ENCODE measurements at places on chromosomes 5 and 9.

GRCh38 chr5:166354332-166354731, 1937.1 kb upstream of the WWC1 start:
- DNase-seq: no peak

GRCh38 chr9:79663300-79663699, 91.5 kb downstream of the TLE4 start:
- DNase-seq: no peak

GRCh38 chr5:160118349-160119141, 705 bp downstream of the PWWP2A start:
- DNase-seq: peak; percentile 57

DNA sequence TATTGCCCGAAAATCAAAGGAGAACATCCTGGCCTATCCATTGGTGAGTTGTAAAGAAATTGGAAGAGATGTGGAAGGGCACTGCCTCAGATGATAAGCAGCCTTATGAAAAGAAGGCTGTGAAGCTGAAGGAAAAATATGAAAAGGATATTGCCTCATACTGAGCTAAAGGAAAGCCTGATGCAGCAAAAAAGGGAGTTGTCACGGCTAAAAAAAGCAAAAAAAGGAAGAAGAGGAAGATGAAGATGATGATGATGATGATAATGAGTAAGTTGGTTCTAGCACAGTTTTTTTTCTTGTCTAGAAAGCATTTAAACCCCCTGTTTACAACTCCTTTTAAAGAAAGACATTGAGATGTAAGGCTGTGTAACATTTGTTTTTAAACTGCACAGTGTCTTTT, 59.8 kb upstream of the ZBED3 start:
- no peak for DNase-seq

GRCh38 chr9:138053321-138053868, 175.8 kb downstream of the CACNA1B start:
- DNase-seq: peak; percentile 6

DNA sequence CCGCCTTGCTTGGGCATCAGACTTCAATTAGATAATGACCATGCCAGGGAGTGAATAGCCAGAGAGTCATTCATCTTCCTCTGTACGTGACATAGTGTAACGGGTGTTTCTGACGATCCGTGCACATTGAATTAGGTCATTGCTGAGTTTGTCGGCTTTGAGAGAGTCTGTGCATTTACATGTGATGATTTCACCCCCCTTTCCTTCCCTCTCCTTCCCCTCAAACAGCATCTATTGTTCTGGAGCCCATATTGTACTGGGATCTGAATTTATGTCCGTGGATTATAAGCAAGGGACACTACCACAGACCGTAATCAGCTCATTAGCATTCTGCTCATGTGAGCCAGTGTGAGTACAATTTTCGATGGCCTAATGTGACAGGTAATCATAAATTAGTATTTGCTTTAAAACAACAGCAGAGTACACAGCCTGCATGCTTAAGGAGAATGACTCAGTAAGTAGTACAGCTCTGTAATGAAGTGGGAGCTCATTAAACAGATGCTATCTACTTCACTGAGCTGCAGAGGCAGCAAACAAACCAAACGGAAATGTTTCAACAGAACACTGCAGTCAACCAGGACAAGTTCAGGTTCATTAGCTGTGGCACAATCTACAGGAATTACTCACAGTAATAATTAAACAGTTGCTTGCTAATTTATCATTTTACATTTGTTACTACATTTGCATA, 302.1 kb downstream of the CSNK1G3 start:
- DNase-seq: peak; percentile 70

DNA sequence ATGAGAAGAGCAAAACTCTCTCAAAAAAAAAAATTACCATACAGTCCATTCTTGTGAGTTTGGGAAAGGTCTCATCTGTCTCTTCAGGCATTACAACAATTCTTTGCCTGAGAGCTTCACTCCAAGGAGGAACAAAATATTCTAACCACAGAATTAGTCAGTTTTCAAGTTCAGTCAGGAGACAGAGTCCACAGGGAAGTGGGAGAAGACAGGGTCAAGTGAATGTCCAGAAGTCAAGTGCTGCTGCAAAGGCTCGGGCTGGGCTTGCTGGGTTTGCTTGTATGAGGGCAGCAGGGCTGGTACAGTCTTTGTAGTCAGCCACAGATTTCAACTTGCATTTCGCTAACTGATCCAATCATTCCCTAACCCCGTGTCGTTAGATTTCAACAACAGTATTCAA, 17.6 kb upstream of the HEXB start:
- no peak for DNase-seq

GRCh38 chr5:21424907-21425306, 1428.2 kb downstream of the CDH12 start:
- no peak for DNase-seq

- no peak for DNase-seq
These were observed 15.9 kb downstream of the DAP start for GRCh38 chr5:10745133-10745532.

DNA sequence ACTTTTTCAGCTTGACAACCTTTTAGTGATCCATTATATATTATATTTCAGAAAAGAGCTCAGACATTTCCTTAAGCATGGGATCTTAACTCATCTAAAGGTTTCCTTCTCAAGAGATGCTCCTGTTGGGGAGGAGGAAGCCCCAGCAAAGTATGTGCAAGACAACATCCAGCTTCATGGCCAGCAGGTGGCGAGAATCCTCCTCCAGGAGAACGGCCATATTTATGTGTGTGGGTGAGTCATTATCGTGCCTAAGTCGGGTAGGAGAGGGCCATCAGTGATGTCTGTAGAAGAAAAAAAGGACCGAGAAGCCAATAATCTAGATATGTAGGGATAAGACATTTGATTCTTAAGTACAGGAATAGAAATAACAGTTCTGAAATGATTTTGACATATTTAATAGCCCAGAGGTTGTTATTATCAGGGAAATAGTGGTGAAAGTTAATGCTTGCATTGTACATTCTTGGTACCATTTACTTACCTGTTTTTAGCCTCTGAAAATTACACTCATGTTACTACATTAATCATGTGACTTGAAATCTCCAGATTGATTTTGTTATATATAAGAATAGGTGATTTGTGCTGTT, 28.2 kb downstream of the MTRR start:
- DNase-seq: peak; percentile 38

DNA sequence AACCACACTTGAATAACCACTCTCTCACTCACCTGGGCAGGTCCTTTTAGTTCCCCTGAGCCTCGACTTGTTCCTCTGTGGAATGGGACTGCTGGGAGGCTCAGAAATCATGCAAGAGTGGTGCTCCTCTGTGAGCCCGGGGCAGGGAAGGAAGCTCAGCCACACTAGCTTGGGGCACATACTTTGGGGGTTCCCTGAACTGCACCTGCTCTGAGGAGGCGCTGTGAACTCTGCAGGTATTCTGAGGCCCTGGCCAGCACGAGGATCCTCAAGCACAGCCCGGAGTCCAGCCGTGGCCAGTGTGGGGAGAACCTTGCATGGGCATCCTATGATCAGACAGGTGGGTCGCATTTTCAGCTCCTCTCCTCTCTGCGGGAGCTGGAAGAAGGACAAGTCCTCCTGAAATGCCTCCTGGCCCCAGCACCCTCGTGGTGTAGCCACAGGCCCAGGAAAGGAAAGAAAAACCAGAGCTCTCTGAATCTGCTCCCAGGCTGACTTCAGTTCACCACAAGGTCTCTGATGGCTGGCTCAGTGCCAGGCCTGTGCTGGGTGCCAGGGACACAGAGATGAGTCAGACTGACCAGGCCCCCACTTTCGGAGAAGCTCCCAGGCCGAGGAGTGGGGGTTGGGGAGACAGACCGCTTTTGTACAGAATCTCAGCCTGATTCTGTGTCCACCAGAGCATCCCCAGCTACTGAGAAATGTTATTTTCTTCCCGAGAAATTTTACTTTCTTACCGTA, 11.9 kb downstream of the GLIPR2 start:
- peak; percentile 3 for DNase-seq

DNA sequence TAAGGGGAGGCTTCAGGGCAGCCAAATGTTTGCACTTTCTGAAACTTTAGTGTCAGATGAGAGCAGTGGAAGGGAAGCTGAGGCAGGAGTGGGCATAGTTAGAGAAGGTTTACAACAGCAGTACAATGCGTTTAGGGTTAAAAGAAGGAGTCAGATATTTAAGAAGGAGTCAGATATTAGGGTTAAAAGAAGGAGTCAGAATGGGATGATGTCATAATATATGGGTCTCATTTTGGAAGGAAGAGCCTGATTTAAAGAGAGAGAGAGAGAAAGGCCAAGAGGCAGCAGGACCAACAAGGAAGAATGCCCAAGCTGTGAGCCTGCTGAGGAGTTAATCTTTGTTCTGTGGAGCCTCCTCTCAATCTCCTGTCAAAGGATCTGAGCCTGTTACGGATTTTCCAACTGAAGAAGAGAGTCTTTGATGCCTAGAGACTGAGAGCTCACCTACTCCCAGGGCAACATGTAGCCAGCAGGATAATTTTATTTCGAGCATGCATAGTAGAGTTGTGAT, 9.5 kb downstream of the ISL1 start:
- DNase-seq: no peak

GRCh38 chr9:89649039-89649691, 44.4 kb downstream of the GADD45G start:
- no peak for DNase-seq

GRCh38 chr9:81052846-81053245, 636.5 kb downstream of the TLE1 start:
- no peak for DNase-seq

- no peak for DNase-seq
These were observed 119.5 kb upstream of the TRPC7 start for GRCh38 chr5:136484808-136485325.

- no peak for DNase-seq
These were observed 185.2 kb upstream of the NREP start for GRCh38 chr5:111942201-111942600.

DNA sequence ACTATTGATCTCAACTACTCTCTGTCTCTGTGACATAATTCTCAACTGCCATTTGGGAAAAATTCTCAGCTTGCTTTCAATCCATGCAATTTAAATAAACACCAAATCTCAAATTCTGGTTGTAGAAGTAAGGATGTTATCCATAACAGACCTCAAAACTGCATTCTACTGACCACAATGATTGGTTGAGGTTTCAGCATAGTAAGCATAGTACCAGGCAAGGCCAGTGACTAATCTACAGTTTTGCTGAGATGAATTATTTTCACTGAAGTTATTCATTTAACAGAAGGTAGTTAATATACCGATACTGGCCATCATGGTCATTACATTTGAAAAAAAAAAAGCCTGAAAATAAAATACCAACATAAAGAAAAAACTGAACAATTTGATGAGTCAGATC, 488.0 kb upstream of the CDH18 start:
- no peak for DNase-seq

GRCh38 chr5:5644249-5644648, 221.8 kb downstream of the ICE1 start:
- DNase-seq: no peak

DNA sequence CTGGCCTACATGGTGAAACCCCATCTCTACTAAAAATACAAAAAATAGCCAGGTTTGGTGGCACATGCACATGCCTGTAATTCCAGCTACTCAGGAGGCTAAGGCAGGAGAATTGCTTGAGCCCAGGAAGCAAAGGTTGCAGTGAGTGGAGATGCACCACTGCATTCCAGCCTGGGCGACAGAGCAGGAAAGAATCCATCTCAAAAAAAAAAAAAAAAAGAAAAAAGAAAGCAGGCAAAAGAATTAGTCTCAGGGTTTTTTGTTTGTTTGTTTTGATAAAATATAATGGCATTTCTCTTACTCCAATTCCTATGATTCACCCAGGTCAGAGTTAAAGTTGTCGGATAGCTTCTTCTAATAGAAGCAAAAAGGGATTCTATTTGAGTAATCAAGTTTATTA, 67.0 kb upstream of the ATG10 start:
- no peak for DNase-seq

DNA sequence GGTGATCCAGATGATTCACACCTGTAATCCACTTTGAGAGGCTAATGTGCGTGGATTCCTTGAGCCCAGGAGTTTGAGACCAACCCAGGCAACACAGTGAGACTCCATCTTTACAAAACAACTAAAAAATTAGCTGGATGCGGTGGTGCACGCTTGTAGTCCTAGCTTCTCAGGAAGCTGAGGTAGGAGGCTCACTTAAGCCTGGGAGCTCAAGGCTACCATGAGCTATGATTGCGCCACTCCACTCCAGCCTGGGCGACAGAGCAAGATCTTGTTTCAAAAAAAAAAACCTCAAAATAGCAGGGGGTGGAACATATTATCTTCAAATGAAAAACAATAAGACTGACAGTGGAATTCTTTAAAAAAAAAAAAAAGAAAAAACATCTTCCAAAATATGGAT, 59.0 kb downstream of the PCDHGC5 start:
- no peak for DNase-seq

- DNase-seq: peak; percentile 55
These were observed 23.9 kb upstream of the TERT start for GRCh38 chr5:1318659-1319251.

GRCh38 chr9:7273575-7273974, 515.8 kb downstream of the KDM4C start:
- DNase-seq: peak; percentile 25

DNA sequence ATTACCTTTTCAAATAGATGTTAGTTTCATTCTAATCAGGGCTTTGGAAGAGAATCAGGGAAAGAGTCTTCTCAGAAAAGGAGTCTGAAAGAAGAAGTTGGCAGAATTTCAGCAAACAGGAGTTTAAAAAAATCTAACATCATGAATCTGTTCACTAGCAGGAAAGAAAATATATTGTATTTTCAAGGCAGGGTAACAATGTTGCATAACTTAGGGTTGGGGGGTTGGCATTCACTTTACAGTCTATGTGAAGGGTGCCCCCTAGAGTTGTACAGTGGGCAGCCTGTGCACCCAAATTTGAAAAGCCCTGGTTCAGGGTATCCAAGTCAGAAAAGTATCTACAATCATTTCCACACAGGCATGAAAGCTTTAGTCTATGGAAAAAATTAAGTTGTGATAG, 348.4 kb upstream of the SLC30A5 start:
- DNase-seq: no peak

DNA sequence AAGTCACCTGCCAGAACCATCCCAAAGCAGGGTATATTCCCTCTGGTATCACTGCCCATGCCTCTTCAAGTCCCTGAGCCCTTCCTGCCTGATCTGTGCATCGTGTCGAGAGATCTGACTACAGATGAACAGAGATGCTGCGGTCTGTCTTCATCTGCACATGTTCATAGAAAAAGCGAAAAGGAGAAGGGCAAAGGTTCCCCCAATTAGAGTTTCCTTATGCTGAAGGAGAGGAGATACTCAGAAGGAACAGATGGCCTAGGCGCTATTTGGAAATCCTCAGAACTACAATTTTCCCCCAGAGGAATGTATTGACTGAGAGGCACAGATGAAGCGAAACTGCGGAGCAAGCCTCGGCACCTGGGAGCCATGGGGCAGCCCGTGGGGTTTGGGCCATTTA, 170.9 kb downstream of the SEC61B start:
- DNase-seq: no peak

GRCh38 chr5:101009758-101010519, 106.9 kb upstream of the ST8SIA4 start:
- no peak for DNase-seq
